ENCODE measurements at places on chromosomes 13 and 19. TPM values are rescaled to one million over a fixed set of nuclear protein-coding genes. Genes with fewer than 3 reads are reported as not detected.

Gene PTPRH
- 3.7 TPM for total RNA-seq

Gene FXYD7
- total RNA-seq, result not detected

Gene RPS15
- total RNA-seq, result 1,460 TPM

Gene GJB2
- total RNA-seq, result 0.75 TPM

Gene SOHLH2
- not detected for total RNA-seq

Gene CD37
- total RNA-seq, result not detected

Gene ZIC5
- total RNA-seq, result 2.4 TPM

Gene ZNF66
- not detected for total RNA-seq

Gene ARHGAP33
- 7.2 TPM for total RNA-seq
